Motor neuron (in vitro differentiated cells): ENCODE measurements at places on chromosomes 11 and 22.

GRCh38 chr22:33923660-33924246 lies 3.5 kb upstream of the LARGE1 start:
- ATAC-seq: no peak

- no peak for ATAC-seq
Measured at GRCh38 chr22:31451709-31452571, 37.7 kb downstream of the EIF4ENIF1 start.

- no peak for ATAC-seq
Measured at GRCh38 chr11:104665641-104666040, 232.6 kb downstream of the CASP12 start.

DNA sequence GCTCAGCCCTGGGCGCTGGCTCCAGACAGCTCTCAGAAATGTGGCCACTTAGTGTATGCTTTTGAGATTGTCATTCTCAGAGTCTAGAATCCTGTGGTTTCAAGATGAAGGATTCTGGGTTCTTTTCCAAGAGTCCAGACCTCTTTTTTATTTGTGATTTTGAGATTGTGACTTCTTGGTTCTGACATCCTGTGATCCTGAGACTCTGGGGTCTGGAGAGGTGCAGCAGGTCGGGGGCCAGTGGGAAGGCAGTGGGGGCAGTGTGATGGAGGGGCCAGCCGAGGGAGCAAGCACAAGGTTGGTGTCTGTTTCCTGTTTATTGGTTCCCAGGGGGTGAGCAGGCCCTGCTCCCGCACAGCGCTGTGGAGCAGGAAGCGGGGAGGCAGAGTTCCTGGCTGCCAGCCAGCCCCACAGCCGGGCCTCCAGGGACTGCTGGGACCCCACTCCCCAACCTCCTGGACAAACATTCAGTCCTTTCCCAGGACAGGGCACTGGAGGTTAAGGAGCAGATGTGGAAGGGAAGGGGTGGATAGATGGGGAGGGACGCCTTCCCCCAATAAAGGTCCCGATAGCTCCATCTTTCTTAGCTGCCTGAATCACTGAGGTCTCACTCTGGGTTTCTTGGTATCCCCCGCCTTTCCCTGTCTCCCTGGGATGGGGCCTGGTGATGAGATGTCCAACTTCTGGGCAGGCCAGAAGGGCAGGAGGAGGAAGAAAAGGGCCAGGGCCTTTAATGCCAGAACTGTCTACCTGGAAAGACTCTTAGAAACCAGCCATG lies 13.7 kb downstream of the ARHGEF17 start:
- ATAC-seq: peak; percentile 56

DNA sequence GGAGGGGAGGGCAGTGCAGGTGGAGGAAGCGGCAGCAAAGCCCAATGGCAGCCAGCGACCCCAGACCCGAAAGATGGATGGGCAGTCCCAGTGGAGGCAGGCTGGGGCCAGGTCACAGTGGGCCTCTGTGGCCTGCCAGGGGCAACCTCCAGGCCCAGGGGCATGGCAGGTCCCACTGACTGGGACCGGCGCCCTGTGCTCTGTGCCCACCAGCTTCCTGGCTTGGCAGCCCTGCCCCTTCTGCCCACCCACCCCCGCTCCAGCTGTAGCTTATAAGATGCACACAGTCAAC lies 4.3 kb upstream of the KCNK7 start:
- no peak for ATAC-seq

DNA sequence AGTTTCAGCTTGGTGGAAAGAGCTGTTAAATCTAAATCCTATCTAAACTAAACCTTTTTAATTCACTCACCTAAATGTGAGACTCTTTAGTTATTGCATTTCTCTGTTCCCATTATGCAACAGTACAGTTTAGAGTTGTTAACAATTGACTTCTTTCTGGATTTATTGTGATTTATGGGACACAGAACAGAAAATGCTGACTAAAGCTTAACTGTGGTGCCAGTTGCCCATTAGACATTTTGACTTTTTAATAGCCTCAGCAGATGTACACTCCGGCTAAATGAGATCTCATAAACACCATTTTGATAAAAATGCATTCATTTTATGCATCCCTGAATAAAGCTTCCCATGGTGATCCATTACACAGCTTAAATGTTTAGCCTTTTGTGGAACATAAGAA lies 356.6 kb downstream of the CASP12 start:
- no peak for ATAC-seq

DNA sequence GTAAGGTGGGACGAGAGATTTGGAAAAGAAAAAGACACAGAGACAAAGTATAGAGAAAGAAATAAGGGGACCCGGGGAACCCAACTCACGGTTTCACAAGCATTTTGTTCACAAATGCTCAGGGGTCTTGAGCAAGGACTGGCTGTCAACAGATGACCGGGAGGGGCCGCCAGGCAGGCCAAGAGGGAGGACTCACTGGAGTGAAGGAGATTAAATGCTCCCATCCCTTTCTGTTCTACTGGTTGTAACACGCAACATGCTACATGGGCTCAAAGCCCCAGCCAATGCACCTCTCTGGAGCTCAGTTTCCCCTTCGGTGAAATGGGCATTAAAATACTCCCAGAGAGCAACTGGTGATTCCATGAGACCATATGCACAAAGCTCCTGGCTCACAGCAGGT lies 13.4 kb downstream of the SHANK2 start:
- ATAC-seq: no peak

DNA sequence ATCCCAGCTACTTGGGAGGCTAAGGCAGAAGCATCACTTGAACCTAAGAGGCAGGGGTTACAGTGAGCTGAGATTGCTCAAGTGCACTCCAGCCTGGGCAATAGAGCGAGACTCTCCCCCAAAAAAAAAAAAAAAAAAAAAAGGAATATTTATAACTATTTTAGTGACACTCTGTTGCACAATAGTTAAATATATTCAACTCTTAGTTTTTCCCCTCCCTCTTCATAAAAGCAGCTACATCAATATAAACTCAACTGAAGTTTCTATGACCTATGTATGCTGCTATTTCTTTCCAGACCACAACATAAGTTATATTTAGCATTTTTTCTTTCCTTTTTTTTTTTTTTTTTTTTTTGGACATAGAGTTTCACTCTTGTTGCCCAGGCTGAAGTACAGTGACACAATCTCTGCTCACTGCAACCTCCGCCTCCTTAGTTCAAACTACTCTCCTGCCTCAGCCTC lies 19.2 kb downstream of the CELF1 start:
- ATAC-seq: no peak

GRCh38 chr22:24231706-24232105 lies 13.2 kb downstream of the GGT5 start:
- ATAC-seq: no peak
